CD4-positive, alpha-beta T cell treated with Interleukin-4 for 1 hour (primary cell): ENCODE measurements at places on chromosomes 16 and 17.

DNA sequence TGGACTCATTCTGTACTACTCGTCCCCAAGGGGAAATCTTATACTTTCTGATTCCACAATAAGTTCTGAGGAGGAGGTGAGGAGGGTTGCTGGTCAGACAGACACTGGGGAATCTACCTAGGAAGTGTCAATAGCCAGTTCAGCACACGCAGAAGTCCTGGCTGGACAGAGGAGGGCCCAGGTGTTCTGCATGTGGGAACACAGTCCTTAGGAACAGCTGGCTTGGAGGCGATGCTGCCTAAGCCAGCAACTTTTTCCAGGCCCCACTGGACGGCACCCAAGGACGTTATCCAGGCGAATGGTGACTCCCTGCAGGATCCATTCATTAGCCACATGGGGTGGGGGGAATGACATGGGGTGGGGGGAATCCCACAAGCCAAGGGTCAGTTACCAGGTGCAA, 29.9 kb upstream of the WFIKKN2 start:
- no peak for DNase-seq

DNA sequence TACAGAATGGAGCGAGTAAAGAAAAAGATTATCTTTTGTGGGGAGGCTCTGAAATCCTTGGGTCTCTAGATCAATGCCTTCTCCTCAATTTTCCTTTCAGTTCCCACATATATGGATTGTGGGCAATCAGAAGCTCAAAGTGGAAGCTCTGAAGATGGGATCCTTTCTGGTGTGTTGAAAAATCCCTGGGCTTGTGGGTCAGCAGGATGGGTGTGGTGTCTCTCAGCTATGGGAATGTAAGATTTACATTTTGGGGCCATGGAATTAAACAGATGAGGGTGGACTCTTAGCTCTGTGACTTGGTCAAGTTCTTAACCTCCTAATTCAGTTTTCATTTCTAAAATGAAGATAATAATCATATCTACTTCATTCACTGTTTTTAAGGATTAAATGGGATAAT, 231.9 kb upstream of the CA10 start:
- DNase-seq = no peak

- DNase-seq = no peak
Measured at GRCh38 chr17:32461498-32461852, 17.2 kb downstream of the PSMD11 start.

GRCh38 chr16:29943846-29944799, 17.8 kb upstream of the TMEM219 start:
- DNase-seq = no peak

- DNase-seq = no peak
Measured at GRCh38 chr16:19085679-19086200, 18.3 kb downstream of the COQ7 start.

DNA sequence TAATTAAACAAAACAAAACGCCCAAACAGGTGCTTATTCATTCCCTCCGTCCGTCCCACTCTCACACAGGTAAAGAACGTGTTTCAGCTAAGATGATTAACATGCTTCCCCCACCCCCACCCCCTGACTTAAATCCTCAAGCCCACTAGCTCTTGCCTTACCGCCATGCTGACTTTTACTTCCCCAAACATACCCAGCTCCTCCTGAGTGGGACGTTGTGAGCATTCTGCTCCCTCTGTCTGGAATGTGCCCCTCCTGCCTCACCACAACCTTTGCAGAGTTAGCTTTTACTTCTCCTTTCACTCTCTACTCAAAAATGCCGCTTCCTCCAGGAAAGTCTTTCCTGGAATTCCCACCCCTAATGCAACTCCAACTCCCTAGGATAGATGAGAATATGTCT, 774.0 kb upstream of the RBFOX1 start:
- no peak for DNase-seq

GRCh38 chr17:51764387-51764971, 394.0 kb downstream of the CA10 start:
- DNase-seq = peak; percentile 13

DNA sequence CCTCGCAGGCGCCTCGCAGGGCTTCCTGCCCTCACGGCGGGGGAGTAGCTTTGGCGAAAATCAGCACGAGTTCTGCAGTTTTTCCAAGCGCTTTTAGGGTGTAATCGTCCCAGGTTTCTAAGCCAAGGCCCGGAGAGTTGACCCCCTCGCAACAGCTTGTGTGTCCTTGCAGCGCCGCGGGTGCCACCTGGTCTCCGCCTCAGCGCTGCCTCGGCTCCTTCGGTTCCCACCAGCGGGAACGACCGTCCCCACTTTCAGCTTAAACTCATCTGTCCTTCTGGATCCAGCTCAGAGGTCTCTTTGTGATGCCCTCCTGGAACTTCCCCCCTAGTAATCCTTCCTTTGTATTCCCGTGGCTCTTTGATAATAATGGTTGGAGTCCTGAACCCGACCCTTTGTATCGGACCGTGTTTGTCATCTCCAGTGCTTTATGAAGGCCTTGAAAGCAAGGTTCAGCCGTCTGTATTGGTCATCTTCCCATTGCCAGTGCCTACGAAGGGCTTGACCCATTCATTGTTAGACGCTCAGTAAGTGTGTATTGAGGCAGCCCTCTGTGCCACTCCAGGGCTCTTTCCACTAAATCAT, 858 bp upstream of the SMARCE1 start:
- no peak for DNase-seq

- no peak for DNase-seq
Measured at GRCh38 chr16:19840524-19841110, 44.0 kb downstream of the GPRC5B start.

- DNase-seq = peak; percentile 33
Measured at GRCh38 chr16:67663151-67663876, 2.6 kb downstream of the PARD6A start.
